ENCODE measurements at places on chromosomes 11 and 22. TPM values are rescaled to one million over a fixed set of nuclear protein-coding genes. Genes with fewer than 3 reads are reported as not detected.

Gene NOX4
- total RNA-seq: 2.5 TPM

GRCh38 chr22:50621356-50621880, 6.5 kb downstream of the ARSA start:
- DNase-seq: no peak

- DNase-seq: no peak
These were observed 50.5 kb downstream of the MAPK1 start for GRCh38 chr22:21816787-21817496.

DNA sequence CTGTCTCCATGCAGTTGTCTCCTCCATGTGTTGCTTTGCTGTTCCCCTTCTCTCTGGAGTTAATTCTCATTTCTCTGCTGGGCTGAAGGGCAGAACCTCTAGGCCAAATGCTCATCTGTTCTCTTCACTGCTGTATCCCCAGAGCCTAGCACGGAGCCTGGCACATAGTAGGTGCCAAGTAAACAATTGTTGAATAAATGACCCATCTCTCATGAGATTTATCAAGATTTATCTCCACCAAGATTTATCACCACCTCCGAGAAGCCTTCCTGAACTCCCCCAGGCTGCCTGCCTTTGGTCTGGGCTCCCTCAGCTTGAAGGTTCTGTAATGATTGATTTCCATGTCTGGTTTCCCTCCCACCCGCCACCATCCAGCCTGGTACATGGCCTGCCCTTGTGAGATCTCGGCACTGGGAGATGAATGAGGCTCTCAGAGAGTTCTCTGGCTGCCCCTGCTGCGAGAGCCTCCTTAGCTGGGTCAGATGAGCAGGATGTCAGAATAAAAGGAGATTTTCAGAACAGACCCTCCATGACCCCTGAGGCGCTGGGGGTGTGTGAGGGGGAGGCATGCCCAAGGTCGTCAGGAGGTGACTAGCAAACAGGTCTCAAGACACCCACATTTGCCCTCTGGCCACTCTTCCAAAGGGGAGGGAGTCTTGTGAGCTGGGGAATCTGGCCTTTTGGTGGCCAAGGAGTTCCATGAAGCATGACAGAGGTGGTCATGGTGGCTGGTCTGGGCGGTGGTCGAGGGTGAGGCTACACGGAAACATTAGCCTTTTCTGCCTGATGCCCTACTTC, 2.4 kb upstream of the GDPD5 start:
- DNase-seq: no peak

DNA sequence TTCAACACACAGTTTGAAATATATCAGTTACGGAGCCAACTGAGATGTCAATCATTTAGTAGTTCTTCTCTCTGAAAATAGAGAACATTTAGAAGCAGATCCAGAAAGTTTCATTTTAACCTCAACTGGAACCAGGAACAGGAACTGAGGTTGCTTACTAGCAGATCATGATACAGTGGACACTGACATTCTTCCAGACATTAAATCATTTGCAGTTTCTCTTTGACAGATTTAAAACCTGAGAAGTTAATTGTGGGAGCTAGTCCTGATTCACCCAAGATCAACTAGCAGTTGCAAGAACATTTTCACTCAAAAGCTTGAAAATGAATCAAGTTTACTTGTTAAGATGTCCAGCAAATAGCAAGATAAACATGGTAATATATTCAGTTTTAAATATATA, 135.4 kb downstream of the SLC17A6 start:
- no peak for DNase-seq

DNA sequence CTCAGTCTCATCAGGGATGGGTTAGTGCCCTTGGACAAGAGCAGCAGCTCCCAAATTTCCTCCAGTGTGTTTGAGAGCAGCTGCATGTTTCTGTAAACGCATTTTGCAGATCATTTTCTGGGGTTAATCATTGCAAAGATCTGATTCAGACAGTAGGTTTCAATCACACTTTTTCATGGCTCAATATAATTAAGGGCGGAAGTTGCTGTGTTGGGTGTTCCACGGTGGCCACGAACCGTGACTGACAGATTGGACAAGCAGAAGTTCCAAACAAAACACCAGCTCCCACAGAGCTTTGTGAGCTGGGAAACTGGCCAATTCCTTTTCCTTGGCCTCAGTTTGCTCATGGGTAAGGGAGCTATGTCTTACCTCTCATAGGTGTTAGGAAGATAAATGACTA, 8.4 kb upstream of the RASSF10 start:
- no peak for DNase-seq
